ENCODE measurements at places on chromosomes 2 and 18.

DNA sequence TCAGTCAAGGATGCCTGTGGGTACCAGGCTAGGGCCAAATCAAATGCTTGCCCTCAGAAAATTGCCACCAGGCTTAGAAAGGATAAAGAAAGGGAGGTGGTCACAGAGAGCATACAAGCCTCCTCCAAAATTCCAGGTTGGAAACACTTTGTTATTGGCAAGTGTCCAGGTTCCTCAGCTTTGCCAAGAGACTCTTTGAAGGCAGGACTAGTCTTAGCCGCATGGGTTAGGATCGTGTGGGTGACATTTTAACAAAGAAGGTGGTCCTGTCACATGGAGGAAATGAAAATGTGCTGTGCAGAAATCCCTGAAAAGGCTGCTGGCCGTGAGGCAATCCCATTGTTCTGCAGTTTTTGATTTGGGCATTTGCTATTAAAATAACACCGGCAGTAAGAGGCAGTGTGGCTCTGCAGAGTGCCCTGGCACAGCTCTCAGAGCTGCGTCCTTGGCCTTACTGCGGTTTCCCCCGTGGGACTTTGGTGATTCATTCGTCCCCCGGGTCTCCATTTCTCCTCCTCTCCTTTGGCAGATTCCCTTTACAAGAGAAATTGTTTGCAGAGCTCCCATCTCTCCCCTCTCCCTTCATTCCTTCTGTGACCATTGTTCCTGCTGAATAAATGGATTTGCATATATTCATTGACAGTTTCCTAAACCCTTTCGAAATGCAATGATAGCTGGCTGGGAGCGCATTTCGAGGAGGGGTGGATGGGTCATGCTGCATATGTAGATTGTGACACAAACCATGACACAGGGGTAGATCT, 187.3 kb downstream of the VAPA start:
- DNase-seq: peak; percentile 19

- no peak for DNase-seq
Measured at GRCh38 chr2:51420511-51420910, 388.6 kb upstream of the NRXN1 start.

DNA sequence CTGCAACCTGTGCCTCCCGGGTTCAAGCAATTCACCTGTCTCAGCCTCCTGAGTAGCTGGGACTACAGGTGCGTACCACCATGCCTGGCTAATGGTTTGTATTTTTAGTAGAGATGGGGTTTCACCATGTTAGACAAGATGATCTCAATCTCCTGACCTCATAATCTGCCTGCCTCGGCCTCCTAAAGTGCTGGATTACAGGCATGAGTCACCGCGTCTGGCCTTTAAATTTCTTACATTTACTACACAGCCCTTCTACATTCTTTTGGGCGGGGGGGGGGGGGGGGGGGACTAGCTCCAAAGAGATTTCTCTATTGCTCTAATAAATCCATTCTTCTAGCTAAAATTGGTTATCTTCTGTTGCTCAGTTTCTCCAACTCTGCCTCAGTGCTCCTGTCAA, 964.9 kb upstream of the ACVR2A start:
- DNase-seq: no peak

GRCh38 chr18:60246606-60247005, 126.0 kb downstream of the MC4R start:
- DNase-seq: no peak

GRCh38 chr2:101307503-101307902, 998 bp downstream of the RNF149 start:
- no peak for DNase-seq

GRCh38 chr2:155747531-155747930, 585.0 kb downstream of the NR4A2 start:
- no peak for DNase-seq

DNA sequence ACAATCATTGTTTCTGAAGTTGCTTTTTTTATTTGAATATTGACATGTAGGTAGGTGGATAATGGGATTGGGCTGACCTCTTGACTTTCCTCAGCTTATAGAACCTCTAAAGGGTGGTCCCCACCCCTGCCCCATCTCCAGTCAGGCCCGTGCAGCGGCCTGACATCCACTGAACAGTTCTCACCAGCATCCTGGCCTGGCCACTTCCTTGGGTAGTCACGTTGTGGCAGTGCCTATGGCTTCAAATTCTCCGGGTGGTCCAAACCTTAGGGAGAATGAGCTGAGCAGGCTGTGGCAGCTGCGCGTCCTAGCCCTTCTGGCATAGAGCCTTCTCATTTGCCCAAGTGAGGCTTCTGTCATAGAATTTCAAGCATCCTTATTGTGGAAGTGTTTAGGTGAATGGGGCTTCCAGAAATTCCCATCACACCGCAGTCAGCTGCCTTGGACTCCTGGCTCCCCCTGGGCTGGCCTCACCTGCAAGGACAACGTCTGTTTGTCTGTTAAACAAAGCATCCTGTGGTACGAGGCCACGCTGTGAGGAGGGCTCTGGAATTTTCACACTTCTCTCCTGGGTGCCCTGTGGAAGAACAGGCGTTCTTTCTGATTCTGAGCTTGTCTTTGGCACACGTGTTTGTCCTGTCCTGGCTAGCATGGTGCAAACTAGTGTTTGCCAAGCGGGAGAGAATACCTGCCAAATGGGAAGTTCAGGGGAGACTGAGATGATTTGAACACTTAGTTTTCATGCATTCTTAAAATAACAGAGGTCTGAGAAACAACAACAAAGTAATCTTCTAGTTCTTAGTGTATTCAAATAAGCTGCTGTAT, 31.8 kb upstream of the OTOS start:
- DNase-seq: no peak

- no peak for DNase-seq
Measured at GRCh38 chr18:48179001-48179400, 230.2 kb downstream of the ZBTB7C start.

DNA sequence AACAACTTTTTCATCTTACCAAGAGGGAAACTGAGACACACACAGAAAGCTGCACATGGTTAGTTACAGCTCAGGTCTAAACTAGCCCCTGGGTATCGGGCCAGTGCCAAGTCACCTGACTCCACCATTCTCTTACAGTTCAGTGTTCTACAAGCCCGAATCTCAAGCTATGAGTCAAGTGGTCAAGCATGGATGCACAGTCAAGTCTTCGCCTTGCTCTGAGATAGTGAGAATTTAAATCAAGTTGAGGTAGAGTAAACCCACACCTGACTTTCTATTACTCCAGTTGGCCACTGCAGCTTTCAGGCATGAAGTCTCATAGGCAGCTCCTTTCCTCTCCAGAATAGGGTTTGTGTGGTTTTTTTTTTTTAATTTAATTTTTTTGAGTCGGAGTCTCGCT, 34.5 kb upstream of the ARL5A start:
- DNase-seq: no peak

DNA sequence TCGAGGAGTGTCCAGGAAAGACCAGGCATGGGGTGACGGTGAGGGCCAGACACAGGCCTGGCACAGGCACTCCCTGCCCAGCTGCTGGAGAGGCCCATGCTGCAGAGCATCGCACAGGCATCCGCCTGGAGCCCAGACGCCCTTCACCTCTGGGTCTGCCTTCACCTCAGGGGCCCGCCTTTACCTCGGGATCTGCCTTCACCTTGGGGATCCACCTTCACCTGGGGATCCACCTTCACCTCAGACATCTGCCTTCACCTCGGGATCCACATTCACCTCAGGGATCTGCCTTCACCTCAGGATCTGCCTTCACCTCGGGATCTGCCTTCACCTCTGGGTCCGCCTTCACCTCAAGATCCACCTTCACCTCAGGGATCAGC, 7.7 kb downstream of the KIF1A start:
- no peak for DNase-seq

GRCh38 chr2:237529452-237530402, 36.6 kb upstream of the PRLH start:
- DNase-seq: no peak

- DNase-seq: no peak
Measured at GRCh38 chr2:173446722-173447121, 92.0 kb downstream of the CDCA7 start.

GRCh38 chr2:72972352-72973136, 55.2 kb downstream of the EMX1 start:
- DNase-seq: no peak

DNA sequence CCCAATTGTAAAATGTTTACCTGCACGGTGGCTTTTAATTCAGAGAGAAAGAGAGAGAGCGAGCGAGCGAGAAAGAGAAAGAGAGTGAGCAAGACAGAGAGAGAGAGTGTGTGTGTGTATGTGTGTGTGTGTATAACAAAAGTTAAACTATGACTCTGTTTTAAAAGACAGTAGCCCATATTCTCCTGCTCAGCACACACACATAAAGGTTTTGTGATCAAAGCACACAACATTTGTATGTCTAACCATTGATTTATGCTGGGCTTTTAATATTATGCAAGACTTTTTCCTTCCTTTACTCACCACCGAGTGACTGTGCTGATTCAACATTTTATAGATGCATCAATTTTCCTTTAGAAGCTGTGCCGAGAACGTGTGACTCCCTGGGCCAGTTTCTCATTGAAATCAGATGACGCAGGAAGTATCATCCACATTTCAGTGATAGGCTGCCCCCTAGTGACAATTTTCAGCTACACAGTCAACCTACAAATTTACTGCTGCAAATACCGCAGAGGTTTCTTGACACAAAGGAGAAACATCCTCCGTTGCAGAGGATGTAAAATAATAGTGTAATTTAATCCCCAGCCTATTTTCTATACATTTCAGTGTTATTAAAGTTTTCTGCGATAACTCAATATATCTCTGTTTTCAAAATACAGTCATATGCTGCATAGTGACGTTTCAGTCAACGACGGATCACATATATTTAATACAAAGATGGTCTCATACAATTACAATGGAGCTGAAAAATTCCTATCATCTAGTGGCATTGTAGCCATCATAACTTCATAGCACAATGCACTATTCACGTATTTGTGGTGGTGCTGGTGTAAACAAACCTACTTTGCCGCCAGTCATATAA, 165.9 kb upstream of the TANK start:
- DNase-seq: peak; percentile 85

DNA sequence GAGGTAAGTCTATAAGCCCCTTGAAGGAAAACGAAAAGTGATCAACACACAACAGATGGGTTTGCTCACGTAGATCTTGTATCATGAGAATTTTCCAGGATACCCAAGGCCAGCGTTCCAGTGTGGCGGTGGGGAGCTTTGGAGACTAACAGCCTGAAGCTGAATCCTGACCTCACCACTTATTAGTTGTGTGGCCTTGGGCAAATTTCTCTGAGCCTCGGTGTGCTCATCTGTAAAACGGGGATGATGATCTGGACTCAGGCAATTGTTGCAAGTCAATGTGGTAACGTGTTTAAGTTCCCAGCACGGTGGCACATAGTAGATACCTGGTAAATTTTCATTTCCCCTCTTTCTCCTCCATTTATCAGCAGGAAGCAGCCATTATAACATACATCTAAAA, 68.3 kb downstream of the VWA3B start:
- DNase-seq: no peak

DNA sequence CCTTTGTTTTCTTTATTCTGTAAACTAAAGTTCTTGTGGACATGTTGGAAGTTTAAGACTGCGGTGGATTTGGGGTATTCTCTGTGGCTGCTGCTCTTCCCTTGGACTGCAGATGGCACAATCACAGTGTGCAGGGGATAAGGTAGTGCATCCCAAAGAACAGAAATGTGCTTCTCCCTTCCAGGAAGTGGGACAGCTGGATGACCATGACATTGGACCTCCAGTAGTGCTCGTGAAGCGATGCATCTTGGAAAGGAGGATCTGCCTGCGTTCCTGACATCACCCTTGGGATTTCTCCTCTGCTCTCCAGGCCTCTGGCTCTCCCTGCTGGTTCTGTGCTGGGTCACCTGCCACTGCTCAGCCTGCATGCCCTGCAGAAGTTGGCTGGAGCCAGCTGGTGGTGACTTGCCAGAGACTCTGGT, 109.9 kb downstream of the SLC4A3 start:
- no peak for DNase-seq

DNA sequence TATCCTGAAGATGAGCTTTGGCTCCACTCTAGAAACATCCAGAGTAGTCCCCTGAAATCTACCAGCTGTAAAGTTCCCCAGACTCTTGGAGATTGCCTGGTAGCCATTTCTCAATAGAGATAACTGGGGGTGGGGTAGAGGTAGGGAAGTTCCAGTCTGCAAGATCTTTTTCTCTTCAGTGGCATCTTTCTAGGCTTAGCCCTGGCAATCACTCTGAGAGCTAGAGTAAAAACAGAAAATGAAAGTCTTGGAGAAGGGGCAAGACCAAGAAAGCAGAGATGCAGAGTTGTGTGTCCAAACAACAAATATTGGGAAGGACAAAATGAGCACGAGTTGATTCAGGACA, 41.8 kb upstream of the LCLAT1 start:
- no peak for DNase-seq

GRCh38 chr2:105257981-105258380, 16.4 kb downstream of the GPR45 start:
- DNase-seq: no peak

DNA sequence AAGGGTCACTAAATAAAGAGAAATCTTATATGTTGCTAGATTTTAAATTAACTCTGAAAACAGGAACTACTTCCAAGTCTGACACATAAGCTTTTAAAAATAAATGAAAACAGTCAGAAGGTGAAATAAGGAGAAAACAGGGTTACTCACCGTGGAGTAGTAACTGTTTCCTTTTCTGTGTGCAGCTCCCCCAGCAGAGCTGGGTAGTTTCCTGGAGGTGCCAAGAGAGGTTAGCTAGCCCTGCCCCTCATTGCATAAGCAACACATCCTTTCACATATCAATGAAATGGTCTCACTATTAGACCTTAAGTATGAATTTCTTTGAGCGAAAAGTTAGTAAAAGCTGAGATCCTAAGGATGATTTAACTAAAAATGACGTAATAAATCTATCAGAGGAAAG, 54.0 kb upstream of the GPR75 start:
- no peak for DNase-seq

- no peak for DNase-seq
Measured at GRCh38 chr2:107530046-107530445, 296.6 kb upstream of the RGPD4 start.

DNA sequence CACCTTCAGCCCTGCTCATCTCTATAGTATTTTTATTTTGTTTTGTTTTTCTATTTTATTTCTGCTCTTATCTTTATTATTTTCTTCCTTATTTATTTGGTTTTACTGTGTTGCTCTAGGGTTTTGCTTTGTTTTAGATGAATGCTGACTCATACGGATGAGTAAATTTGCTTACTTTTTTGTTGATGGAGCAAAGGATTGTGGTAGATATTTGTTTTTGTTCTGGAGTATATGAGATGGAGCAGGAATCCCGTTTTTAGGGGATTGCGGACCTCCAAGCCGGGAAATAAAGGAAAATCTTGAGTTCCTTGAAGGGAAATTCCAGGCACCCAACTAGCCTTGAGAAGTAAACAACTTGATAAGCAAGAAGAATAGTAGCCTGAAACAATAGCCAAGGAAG, 15.3 kb upstream of the COLEC12 start:
- no peak for DNase-seq

DNA sequence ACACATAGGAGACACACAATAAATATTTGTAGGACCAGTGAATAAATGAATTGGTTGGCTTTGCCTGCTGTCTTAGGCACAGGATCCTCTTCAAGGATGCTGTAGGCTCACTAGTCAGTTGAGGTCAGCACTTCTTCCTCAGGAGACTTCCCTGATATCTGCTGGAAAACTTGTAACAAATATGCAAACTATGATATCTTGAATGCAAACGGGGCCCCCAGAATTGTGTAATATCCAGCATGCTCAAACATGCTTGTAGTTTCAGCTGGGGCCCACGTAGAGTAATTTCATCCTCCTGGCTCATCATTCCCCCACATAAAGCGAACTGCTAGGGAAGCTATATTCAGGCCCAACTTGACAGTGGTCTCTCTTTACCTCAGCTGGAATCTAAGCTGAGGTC, 43.6 kb downstream of the POLE4 start:
- no peak for DNase-seq

- no peak for DNase-seq
Measured at GRCh38 chr2:189960346-189960745, 102.2 kb downstream of the MSTN start.

- DNase-seq: no peak
Measured at GRCh38 chr2:126898636-126899035, at the start of gene TEX51. Gene TEX51, plus strand, starts transcription at chr2:126898890. Its CDS starts 29 bp downstream, at chr2:126898919.

Measured in H1 (cell line).